Hematopoietic multipotent progenitor cell treated with erythropoietin and hydrocortisone succinate and interleukin-3 and kit ligand, for 4 days (in vitro differentiated cells): ENCODE measurements at places on chromosomes 16 and 17.

DNA sequence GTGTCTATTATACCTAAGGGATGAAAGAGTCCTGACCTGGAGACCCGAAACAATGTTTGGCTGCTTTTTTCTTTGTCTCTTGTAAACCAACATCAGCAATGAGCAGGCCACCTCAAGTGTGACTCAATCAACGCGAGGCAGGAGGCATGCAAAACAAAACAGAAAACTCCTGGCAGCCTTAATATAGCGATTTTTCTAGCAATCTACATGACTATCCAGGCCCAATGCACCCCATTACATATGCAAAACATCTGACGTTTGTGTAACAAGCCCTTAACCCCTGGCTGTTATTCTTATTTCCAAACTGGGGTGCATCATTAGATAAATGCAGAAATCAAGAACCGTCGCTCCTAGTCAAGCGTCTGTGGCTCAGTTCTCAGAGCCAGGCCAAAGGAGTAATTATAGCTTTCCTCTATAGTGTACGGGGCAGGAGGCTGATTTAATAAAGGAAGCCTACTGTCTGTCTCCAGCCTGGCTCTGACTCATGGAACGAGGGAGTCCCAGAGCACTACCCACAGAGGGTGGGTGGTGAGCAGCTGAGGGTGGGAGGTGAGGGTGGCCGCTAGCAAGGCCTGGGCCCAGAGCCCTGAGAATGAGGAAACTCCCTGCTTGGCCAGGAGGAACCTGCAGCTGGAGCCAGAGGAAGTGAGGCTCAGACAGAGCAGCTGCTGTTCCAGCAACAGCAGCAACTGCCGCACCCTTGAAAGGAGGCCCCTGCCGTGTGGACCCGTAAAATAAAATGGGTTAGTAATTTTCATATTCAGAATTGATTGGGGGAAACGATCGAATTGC is 43.9 kb downstream of the CHD9 start:
- peak; percentile 90 for DNase-seq

- no peak for DNase-seq
Measured at GRCh38 chr17:13492737-13493122, 109.0 kb downstream of the HS3ST3A1 start.

- no peak for DNase-seq
Measured at GRCh38 chr17:51272812-51273211, 12.5 kb downstream of the UTP18 start.

DNA sequence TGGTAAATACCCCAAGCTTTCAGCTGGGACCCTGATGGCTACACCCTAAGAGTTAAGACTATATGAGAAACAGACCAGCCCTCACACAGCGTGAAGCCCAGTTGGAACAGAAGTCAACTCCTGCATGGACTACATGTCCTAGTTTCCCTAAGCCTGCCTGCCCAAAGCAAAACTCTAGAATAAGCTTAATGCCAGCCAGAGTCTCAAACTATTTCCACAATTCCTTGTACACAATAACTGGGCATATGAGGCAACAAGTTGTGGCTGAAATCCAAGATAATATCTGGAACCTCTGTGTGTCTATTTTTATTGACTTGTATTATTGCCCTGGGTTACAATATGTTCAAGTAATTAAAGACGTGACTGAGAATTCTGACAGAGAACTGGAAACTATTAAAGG is 19.4 kb downstream of the MYH10 start:
- no peak for DNase-seq

- DNase-seq = no peak
Measured at GRCh38 chr16:79320956-79321355, 279.6 kb downstream of the MAF start.

DNA sequence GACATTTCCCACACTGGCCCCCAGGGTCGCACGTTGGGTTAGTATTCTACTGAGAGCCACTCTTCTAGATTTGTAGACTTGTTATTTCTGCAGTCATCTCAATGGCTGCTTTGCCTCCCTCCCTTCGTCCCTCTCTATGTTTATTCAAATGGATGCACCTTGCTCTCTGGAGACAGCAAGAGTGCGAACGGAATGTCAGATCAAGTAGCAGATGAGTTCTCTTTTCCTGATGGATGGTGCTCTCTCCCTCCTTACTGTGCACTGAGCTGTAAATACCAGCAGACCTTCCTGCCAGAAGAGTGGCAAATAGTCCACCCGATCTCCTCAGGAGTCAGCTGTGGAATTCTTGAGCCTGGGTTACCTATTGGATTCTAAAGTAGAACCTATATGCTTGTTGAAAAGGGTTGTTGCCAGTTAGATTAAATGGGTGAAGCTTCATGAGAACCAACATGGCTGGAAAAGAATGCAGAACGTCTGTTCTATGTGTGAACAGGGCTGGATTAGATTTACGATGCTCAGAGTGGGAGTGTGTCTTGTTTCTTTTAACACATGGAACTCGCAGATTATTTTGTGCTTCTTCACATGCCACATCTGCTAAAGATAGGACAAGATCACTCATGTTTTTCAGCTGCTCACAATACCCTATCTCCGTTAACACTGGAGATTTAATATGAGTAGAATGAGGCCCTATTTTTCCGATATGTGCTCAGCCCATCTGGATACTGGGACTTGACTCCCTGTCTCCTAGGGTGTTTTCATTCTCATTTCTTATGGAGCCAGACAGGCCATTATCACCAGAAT is 6.1 kb downstream of the GNAO1 start:
- no peak for DNase-seq

DNA sequence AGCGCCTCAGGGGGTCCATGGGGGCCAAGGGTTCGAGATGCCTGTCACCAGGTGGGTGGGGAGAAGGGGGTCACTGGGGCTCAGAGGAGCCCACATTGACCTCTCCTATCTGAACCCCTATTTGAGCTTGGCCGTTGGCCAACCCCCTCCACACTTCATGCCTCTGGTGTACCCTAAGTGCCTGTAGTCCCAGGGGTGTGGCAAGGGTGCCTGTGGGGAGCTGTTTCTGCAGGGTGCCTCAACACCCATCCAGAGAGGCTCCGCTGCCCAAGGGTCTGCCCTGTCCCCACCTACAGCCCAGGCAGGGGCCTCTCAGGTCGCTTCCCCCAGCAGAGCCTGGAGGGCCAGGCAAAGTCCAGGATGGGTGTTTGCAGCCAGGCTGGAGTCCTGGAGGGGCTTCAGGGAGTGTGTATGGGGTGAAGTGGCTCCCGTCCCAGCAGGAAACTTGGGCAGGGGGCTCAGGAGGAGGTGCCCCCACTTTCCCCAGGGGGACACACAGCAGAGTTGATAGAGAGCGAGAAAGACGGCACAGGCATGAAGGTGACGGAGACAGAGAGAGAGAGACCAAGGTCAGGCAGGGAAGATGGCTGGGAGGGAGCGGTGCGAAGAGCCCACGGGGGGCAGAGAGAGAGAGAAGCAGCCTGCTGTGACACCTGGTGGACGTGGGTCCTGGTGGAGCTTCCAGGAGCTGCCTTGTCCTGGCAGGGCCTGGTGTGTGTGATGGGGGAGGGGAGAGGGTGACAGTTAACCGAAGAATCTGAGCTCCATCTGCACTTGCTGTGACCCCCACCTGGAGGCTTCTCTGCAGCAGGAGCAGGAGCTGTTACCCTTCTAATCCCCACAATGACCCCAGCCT is at the start of gene SEPTIN12:
SEPTIN12 (minus strand) TSS at position 719 of the 856 bp plus-strand sequence; CDS start at position 19, 700 bp downstream.
- DNase-seq = no peak

DNA sequence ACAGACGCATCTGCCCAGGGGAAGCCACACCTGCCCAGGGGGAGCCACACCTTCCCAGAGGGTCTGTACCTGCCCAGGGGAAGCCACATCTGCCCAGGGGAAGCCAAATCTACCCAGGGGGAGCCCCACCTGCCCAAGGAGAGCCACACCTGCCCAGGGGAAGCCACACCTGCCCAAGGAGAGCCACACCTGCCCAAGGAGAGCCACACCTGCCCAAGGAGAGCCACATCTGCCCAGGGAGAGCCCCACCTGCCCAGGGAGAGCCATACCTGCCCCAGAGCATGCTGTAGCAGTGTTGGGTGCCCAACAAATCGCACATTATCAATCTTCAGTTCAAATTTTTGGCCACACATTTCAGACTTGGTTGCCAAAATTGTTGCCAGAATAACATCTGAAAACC is 19.6 kb downstream of the NPRL3 start:
- no peak for DNase-seq

- DNase-seq = peak; percentile 78
Measured at GRCh38 chr17:38861399-38861843, 7.9 kb upstream of the RPL23 start.

DNA sequence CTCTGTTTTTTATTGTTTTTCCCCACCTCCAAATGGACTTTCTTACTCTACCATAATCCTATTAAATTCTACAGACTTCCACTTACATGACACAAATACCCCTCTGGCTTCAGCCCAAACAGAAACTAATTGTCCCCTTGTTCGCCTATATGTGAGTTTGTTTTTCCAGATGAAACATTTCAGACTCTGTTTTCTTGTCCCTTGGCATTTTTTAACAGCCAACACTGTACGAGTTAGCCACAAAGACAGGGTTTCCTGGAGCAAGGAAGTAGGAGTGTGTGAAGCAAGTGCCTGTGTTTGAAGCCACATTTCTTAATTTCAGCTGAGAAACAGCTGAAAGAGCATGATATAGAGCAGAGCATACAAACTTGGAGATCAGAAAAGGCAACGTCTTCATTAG is 382.2 kb upstream of the CDH5 start:
- no peak for DNase-seq

DNA sequence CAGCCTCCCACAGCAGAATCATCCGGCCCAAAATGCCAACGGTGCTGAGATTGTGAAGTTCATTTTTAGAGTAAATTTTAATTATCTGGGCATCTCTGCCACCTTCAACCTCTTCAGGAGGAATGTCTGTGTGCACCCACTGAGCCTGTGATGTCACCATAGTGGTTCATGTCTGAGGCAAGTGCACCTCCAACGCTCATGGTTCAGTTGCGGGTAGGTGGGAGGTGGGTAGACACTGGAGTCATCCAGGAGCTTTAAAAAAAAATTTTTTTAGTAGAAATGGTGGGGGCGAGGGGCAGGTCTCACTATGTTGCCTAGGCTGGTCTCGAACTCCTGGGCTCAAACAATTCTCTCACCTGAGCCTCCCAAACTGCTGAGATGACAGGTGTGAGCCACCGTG is 1.9 kb downstream of the FLYWCH1 start:
- DNase-seq = no peak

DNA sequence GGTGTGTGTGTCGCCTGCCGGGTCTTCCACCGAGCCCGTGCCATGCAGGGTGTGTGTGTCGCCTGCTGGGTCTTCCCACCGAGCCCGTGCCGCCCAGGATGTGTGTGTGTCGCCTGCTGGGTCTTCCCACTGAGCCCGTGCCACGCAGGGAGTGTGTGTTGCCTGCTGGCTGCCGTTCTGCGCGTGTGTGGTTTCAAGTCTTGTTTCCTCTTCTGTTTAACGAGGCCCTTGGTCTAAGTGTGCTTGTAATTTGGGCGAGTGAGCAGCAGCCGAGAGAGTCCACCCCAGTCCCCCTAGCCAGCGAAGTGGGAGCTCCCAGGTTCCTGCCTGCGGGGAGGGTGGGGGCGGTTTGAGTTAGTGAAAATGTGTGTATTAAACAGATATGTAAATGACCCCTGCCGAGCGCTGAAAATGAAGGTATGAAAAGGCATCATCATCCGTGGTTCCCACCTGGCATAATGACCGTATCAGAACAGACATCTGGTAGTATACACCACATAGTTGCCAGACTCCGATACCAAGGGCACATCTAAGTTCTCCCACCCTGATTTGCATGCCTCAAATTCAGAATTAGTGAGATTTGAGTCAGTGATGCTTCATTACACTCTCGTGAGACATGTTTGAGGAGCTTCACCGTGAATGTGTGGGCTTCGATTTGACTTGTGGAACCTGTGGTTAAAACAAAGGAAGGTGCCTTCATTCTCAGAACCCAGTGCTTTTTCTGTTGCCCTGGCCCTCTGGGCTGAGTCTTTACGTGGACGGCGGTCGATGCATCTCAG is 114.5 kb upstream of the CHMP6 start:
- DNase-seq = peak; percentile 20

DNA sequence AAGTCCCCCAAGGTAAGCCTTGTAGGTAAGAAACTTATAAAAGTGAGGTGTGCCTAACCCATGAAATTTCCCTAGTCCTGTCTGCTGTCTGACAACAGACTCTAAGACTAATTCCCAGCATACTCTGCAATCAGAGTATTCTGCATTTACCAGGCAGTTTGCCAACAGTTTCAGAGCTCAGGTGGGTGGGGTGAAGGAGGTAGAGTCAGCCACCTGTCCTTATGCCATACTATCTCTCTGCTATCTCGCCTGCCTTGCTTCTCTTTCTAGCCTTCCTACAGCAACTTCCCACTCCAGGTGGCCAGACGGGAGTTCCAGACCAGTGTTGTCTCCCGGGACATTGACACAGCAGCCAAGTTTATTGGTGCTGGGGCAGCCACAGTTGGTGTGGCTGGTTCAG is 2.3 kb downstream of the ATP5MC1 start:
- DNase-seq = no peak

DNA sequence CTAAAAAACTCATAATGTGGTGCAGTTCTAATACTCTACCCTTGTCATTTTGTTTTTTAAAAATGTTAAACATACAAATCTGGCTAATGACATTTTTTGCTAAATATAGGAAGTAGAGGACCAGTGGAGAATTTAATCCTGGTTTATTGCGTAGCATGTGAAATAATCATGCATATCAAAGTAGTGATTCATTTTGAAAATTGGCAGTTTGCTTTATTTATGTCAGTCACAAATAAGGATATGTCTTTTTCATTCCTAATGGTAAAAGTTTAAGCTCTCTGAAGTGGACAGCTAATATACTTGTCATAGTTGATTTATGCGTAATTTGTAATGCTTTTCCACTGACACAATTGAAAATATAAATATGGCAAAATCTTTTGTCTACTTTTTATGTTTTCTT is 224.2 kb downstream of the BCAS3 start:
- DNase-seq = no peak

DNA sequence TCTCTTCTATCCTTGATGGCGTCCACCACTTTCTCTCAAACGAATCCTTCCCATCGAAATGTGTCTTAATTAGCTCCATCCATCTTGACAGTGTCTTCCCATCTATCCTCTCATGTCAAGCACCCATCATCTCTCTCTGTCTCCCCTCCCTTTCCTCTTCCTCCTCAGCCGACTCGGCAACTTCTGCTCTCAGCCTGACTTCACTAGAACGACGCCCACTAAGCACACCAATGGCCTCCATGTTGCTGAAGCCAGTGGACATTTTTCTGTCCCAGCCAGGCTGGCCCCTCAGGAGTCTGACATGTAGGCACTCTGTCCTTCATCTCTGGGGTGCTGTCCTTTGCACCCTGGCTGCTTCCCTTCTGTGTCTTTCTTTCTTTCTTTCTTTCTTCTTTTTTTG is 2.5 kb upstream of the SPATA20 start:
- DNase-seq = no peak

- no peak for DNase-seq
Measured at GRCh38 chr17:32943647-32944191, 15.8 kb downstream of the TMEM98 start.
